Stimulated activated CD4-positive, alpha-beta T cell treated with anti-CD3 and anti-CD28 coated beads, Interleukin-1b, Interleukin-23, amount 100 ng/mL, for 24 hours (primary cell): ENCODE measurements at places on chromosomes 2 and 18.

- DNase-seq: no peak
These were observed 221.8 kb upstream of the RBMS1 start for GRCh38 chr2:160715428-160715827.

DNA sequence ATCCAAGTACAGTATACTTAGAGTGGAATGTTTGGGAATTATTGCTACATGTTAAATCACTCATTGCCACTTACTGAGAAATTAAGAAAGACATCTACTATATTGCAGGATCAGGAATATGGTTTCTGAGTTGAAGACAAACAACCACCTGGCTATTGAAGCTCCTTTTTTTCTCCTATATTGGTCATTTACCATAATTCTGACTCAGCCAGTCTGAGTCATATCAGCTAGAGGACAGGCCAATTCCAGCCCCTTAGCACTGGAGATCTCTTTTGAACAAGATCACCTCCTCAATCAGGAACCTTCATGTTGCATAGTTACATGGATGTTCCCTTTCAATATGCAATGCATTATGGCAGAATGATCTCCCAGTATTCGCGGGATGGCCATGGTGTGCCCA, 42.7 kb upstream of the CDH19 start:
- no peak for DNase-seq

DNA sequence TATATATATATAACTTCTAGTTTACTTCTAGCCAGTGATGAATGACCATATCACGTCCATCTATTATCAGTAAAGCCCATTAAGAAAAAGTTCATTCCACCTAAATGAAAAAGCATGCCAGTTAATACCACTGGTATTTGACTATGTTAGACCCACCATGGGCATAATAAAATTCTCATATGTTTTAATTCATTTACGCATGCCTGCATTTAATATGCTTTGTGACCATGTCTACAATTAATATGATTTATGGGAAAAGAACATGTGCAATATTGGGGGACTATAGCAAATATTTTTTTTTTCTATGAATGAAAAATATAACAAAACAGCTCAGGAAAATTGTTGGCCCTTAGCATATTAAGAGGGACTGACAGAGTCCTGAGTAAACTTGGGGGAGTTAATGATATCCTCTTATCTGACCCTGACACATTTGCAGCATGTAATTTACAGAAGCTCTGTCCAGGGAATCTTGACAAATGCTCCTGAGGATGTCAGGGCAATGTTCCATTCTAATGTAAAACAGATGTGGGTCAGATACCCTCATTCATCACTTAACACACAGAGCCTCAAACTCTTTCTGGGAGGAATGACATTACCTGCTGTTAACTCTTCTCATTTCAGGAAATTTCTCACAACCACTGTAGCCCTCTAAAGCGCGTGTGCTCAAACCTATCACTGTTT, 90.6 kb downstream of the PAX3 start:
- DNase-seq: no peak

- DNase-seq: no peak
These were observed 2109.8 kb upstream of the CELF4 start for GRCh38 chr18:39675368-39675767.

- DNase-seq: no peak
These were observed 370.6 kb upstream of the REG3G start for GRCh38 chr2:78654941-78655340.

- no peak for DNase-seq
These were observed 127.2 kb downstream of the OSBPL1A start for GRCh38 chr18:24270358-24270936.
